ENCODE measurements at places on chromosomes 1 and 21.

DNA sequence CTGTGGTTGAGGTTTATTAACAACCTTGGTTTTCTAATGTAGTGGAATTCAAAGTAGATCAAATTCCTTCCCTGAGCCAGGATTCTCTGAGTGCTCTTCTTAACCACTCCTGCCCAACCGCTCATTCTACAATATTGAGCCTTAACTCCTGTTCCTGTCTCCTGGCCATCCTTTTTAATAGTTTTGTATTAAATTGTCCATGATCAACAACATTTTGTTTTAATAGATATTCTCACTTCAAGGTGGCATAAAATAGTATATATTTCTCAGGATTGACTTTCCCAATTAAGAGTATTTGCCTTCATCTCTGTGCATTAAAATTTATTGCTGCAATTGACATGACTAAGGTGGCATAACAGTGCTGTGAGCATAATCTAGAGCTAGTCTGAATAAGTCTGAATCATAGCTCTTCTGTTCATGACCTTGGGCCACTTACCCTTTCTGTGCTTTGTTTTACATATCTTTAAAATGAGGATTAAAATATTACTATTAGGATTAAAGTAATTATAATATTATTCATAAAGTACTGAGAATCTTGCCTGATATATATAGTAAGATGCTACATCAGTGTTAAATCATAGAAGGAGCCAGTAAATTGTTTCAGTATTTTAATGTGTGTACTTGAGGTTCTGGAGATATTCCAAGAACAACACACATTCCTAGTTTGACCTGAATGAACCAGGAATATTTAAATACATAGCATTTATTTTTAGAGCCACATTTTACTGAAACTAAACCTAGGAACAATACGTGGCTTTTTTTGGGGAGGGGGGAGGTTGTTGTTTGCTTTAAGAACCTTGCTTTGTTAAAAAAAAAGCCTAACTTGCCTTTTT lies 76.4 kb downstream of the ADGRL2 start:
- DNase-seq: peak; percentile 10

DNA sequence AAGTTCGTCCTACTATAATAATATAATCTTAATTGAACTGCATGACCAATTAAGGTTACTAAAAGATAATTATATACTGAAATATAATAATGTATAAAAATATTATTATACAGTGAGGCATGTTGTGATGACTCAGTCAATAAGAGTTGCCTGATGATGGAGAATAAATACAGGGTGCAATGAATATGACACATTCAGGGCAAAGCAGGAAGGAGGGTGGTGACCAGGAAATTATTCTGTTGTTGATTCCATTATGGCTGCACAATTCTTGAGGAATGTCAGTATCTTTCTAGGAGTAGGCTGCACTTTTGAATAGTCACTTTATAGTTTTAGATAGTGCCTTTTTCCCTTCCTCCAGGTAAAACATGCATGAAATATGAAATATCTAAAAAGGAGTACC lies 46.4 kb upstream of the RGS21 start:
- DNase-seq: no peak

DNA sequence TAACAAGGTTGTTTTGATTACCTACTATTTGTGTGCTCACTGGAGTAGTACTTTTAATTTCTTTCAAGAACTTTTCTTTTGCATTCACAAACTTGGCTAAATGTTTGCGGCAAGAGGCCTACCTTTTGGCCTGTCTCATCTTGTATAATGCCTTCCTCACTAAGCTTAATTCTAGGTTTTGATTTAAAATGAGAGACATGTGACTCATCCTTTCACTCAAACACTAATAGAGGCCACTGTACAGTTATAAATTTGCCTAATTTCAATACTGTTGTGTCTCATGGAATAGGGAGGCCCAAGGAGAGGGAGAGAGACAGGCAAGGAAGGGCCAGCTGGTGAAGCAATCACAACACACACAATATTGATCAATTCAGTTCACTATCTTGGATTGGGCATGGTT lies 66.1 kb downstream of the ZNF644 start:
- no peak for DNase-seq

GRCh38 chr1:15477646-15478212 lies 1.8 kb downstream of the CELA2B start:
- DNase-seq: no peak

DNA sequence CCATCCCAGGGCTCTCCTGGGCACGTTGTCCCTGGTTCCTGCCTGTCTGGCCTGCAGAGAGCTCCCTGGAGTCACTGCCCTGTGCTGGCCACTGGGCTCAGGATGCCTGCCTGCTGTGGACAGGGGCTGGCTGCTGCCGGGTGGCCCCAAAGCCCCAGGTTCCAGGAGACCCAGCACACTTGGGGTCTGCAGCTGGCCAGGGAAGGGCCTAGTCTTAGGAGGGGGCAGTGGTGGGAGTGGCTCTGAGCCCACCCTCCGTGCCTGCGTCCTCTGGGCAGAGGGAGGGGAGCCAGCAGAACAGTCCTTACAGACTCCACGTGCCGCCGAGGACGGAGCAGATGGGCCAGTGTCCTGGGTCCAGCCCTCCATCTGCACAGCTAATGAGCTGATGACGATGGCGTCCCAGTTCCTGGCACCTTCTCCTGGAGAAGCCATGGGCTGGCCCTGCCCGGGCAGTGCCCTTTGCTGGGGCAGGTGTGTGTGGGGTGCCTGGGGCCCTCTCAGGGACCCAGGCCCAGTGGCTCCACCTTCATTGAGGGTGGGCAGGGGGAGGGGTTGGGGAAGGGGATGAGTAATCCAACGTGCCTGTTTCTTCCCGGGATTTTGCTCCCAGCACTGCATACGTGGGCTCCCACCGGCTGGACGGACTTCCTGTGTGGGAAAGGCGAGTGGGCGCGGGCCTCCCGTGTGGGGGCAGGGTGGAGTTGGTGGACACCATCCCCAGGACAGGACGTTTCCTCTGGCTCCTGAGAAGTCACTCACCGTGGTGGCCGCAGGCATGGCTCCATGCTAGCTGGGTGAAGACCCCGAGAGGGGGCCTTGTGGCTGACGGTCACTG lies 6.8 kb upstream of the PLCH2 start:
- DNase-seq: no peak

- no peak for DNase-seq
These were observed 2.5 kb downstream of the KIF21B start for GRCh38 chr1:201020721-201021629.

- peak; percentile 5 for DNase-seq
These were observed 863 bp downstream of the FH start for GRCh38 chr1:241518476-241519307.

DNA sequence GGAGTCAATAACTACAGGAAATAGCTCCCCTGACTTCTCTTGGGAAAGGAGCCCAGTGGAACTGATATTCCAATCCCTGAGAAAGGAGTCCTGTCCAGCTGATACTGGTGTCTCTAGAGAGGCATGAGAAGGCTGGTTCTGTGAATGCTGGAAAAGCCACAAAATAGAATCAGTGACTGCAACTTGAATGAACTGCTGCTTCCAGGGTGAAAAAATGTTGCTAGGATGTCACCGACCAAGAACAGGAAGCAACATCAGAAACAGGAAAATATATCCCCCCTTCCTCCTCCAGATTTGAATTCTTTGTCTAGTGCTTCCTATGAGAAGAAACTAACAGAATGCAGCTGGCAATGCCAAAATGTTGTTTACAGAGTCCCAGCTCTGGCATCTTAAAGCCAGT lies 269.3 kb upstream of the LYPLAL1 start:
- DNase-seq: no peak

DNA sequence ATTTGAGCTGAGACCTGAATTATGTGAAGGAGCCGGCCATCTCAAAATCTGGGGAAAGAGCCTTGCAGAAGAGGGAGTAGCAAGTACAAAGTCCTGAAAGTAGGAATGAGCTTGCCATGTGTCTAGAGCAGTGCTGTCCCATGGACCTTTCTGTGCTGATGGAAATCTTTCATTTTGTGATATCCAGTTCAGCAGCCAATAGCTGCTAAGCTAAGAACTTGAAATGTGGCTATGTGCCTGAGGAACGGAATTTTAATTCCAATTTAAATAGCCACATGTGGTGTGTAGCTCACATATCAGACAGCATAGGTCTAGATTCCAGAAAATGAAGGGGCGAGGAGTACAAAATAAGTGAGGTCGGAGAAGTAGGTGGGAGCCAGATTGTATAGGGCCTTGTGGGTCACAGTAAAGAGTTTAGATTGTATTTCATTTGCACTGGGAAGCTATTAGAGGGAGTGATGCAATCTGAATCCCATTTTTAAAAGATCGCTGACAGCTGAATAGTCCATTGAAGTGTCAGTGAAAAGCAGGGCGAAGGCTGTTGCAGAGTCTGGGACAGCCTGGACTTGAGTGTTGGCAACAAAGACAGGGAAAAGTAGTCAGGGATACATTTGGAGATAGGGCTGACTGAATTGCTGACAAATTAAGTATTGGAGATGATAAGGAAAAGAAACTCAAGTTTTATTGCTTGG lies 80.3 kb downstream of the TMEM200B start:
- no peak for DNase-seq

DNA sequence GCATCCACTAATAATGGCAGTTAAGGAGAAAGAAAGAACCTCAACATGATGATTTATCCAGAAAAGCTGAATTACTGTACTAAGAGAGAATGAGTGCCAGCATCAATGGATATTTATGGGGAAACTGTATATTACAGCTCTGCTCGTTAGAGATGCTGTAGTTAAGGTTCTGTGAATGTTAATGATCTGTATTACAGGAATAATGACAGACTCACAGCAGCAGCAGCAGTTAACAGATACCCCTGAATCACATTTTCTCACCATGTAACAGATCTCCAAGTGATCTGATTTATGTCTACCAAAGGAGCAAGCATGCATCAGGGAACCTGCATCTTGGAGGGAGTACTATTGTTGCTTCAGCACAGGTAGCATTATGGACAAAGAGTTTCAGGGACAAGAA lies 80.6 kb upstream of the C8B start:
- DNase-seq: no peak

- peak; percentile 63 for DNase-seq
These were observed at the start of gene TFAP2E for GRCh38 chr1:35573198-35574124. Gene TFAP2E (plus strand): TSS chr1:35573314. CDS start chr1:35573578, 264 bp downstream.

- DNase-seq: no peak
These were observed 51.7 kb downstream of the ITPKB start for GRCh38 chr1:226687426-226687825.

- DNase-seq: no peak
These were observed 5.7 kb downstream of the ALG14 start for GRCh38 chr1:95067062-95067461.

DNA sequence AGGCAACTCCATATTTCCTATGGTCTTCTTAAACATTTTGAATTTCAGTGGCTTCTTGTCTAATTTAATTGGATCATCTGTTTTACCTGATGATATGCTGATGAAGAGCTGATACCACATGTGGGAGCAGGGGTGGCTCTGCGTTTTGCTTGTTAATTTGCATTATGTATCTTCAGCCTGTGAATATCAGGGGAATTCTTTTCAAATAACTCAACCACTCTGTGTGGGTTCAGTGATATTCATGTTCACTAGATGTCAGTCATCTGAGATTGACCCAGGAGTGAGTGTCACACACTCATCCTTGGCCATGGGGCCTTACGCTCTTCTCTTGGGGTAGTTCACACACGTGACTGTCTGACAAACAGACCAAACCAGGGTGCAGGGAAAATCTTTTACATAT lies 83.0 kb downstream of the FCRL5 start:
- DNase-seq: no peak

DNA sequence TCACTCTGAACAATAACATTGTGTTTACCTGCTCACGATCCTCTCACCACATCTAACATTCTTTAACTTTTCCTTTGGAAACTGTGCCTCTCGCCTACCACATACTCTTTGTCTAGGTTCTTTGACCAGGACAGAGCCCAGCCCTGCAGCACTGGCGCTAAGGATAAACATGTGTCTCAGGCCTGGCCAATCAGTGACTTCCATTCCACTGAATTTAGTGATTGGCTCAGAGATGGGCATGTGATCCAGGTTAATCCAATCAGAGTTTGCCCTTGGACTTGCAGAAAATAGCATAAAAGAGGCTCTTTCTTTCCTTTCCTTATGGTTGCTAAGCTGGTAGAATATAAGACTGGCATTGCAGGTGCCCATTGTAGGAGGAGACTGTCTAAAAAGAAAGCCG lies 605.7 kb downstream of the MATN1 start:
- no peak for DNase-seq

DNA sequence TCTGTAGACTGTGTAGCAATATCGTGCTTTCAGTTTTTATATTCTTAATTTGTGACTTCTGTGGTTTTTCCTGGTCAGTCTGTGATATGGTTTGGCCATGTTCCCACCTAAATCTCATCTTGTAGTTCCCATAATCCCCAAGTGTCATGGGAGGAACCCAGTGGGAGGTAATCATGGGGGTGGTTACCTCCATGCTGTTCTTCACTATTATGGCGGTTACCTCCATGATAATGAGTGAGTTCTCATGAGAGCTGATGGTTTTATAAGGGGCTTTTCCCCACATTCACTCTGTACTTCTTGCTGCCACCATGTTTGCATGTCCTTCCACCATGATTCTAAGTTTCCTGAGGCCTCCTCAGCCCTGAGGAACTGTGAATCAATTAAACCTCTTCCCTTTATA lies 169.8 kb downstream of the LEPR start:
- DNase-seq: no peak

DNA sequence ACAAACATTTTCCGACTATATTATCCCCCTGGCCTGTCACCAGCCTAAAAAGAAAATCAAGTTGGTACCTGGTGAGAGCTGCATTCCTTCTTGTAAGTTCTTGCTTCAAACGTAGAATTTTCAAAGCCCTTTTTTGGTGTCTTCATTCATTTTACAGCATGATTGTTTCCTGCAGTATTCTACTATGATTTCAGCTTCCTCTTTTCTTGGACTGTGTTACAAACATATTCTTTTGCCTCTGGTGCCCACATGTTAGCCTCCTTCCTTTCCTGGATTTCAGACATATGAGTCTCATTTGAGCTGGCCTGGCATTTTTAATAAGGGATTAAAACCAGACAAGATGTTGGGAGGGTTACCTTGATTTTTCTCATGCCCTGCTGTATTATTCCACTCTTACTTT lies 142.5 kb downstream of the PIGK start:
- DNase-seq: no peak

- no peak for DNase-seq
These were observed 4.2 kb downstream of the GJA4 start for GRCh38 chr1:34796990-34797389.
